ENCODE measurements at places on chromosomes 5 and 9. TPM values are rescaled to one million over a fixed set of nuclear protein-coding genes. Genes with fewer than 3 reads are reported as not detected.

GRCh38 chr5:121429761-121430160, 421.9 kb upstream of the FTMT start:
- no peak overlapping the region for H3K27ac ChIP-seq
- no peaks in the 10 kb centered on the region for H3K4me1 ChIP-seq
- H3K36me3 ChIP-seq, result no peaks in the 10 kb centered on the region
- H3K4me3 ChIP-seq, result no peak overlapping the region
- no peaks in the 10 kb centered on the region for H3K27me3 ChIP-seq

DNA sequence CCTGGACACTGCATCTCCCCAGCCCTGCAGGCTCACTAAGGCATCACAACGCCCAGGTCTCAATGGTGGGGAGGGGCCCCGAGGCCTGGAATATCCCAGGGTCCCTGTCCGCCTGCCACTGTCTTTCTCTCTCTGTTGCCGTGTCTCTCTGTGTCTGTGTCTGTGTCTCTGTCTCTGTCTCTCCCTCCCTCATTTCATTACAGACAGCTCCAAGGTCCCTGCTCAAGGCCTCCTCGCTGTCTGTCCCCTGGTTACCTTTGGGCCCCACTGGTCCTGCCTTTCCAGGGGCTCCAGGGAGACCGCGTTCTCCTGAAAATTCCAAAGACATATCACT, 3.2 kb downstream of the FCN1 start:
- H3K36me3 ChIP-seq, result no peaks in the 10 kb centered on the region
- no peak overlapping the region for H3K27ac ChIP-seq
- H3K4me3 ChIP-seq, result no peak overlapping the region

DNA sequence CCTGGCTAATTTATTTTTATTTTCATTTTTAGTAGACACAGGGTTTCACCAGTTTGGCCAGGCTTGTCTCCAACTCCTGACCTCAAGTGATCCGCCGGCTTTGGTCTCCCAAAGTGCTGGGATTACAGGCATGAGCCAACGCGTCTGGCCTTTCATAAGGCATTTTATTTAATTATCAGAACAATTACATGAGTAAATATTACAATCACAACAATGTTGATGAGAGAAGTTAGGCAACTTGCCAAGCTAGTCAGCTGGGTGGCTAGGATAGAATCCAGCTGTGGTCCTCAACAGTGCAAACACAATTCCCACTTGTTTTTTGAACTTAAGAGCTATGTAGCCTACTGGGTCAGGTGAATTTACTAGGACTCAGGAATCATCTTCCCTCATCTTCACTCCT, 22.0 kb downstream of the C9orf57 start:
- peaks cover 5% of the 10 kb centered on the region for H3K4me1 ChIP-seq
- H3K27ac ChIP-seq, result no peak overlapping the region
- no peaks in the 10 kb centered on the region for H3K36me3 ChIP-seq

- H3K4me3 ChIP-seq, result no peak overlapping the region
- DNase-seq, result no peak
Measured at GRCh38 chr9:3758816-3759576, 233.2 kb upstream of the RFX3 start.

DNA sequence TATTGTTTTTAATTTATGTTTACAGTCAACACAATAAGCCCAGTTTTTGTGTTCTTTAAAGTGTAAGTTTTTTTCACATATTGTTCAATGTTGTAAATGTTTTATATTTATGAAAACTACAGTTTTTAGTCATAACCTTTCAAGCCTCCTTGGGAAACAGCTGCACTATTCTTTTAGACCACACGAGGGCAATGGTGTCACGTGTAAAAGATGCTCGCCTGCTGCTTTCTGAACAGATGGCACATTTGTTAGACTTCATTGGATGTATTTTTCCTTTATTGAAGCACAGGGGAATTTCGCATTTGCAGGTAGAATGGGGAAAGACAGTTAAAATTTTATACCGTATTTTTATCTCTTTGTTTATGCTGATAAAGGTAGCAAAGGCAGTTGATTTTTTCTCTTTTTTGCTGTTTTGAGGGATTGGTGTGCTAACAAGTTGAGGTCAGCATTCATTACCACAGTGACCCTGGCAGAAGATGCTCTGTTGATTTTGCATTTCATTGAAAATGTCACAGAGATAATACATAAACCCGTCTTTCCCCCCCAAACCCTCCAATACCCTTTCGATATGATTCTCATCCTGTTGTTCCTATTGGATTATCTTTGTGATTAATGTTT, 59.0 kb downstream of the MAT2B start:
- no peak overlapping the region for H3K27ac ChIP-seq
- no peak overlapping the region for H3K4me3 ChIP-seq

DNA sequence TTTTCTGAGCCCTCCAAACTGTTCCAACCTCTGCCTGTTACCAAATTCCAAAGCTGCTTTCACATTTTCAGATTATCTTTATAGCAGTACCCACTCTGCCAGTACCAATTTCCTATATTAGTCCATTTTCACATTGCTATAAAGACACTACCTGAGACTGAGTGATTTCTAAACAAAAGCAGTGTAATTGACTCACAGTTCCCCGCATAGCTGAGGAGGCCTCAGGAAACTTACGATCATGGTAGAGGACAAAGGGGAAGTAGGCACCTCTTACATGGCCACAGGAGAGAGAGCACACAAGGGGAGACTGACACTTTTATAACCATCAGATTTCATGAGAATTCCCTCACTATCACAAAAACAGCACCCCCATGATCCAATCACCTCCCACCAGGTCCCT, 105.0 kb downstream of the DTWD2 start:
- H3K27me3 ChIP-seq, result no peaks in the 10 kb centered on the region
- H3K4me1 ChIP-seq, result no peaks in the 10 kb centered on the region
- H3K4me3 ChIP-seq, result no peak overlapping the region
- no peak overlapping the region for H3K27ac ChIP-seq
- H3K36me3 ChIP-seq, result no peaks in the 10 kb centered on the region

GRCh38 chr9:127558581-127559246, 53.4 kb upstream of the STXBP1 start:
- H3K4me1 ChIP-seq, result peaks cover 26% of the 10 kb centered on the region
- no peak overlapping the region for H3K4me3 ChIP-seq
- H3K27ac ChIP-seq, result peak overlapping the region; percentile 81
- peak; percentile 55 for DNase-seq
- no peaks in the 10 kb centered on the region for H3K36me3 ChIP-seq
- H3K27me3 ChIP-seq, result no peaks in the 10 kb centered on the region

- peak overlapping the region; percentile 78 for H3K27ac ChIP-seq
- DNase-seq, result peak; percentile 62
- no peaks in the 10 kb centered on the region for H3K27me3 ChIP-seq
- peaks cover 24% of the 10 kb centered on the region for H3K4me1 ChIP-seq
- no peaks in the 10 kb centered on the region for H3K36me3 ChIP-seq
Measured at GRCh38 chr9:83281306-83282255, 218.6 kb upstream of the RASEF start.

GRCh38 chr5:89269721-89270120, 386.7 kb upstream of the MEF2C start:
- DNase-seq, result no peak
- no peaks in the 10 kb centered on the region for H3K36me3 ChIP-seq
- no peak overlapping the region for H3K27ac ChIP-seq

GRCh38 chr9:105148328-105149006, 96.0 kb upstream of the SLC44A1 start:
- H3K4me3 ChIP-seq, result no peak overlapping the region
- H3K27me3 ChIP-seq, result no peaks in the 10 kb centered on the region
- no peaks in the 10 kb centered on the region for H3K36me3 ChIP-seq
- no peak for DNase-seq
- H3K4me1 ChIP-seq, result no peaks in the 10 kb centered on the region

GRCh38 chr5:146825033-146825432, 53.5 kb downstream of the PPP2R2B start:
- H3K36me3 ChIP-seq, result no peaks in the 10 kb centered on the region
- H3K4me1 ChIP-seq, result peaks cover 24% of the 10 kb centered on the region
- no peak overlapping the region for H3K27ac ChIP-seq
- peak; percentile 55 for DNase-seq
- H3K27me3 ChIP-seq, result no peaks in the 10 kb centered on the region

- no peak overlapping the region for H3K4me3 ChIP-seq
- H3K27me3 ChIP-seq, result no peaks in the 10 kb centered on the region
- H3K36me3 ChIP-seq, result no peaks in the 10 kb centered on the region
- no peaks in the 10 kb centered on the region for H3K4me1 ChIP-seq
- H3K27ac ChIP-seq, result no peak overlapping the region
- DNase-seq, result no peak
Measured at GRCh38 chr5:31999470-31999869, 174.6 kb downstream of the GOLPH3 start.

DNA sequence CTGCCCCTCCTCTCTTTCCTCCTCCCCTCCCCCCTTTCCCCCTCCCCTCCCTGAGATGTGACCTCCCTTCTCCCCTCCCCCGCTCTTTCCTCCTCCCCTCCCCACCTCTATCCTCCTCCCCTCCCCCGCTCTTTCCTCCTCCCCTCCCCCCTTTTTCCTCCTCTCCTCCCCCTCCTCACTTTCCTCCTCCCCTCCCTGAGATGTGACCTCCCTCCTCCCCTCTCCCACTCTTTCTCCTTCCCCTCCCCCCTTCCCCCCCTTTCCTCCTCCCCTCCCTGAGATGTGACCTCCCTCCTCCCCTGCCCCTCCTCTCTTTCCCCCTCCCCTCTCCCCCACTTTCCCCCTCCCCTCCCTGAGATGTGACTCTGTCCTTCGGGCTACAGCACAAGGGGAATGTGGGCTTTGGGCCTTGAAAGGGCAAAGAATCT, 169.8 kb downstream of the COL23A1 start:
- no peaks in the 10 kb centered on the region for H3K36me3 ChIP-seq
- H3K4me3 ChIP-seq, result no peak overlapping the region
- no peaks in the 10 kb centered on the region for H3K27me3 ChIP-seq
- H3K27ac ChIP-seq, result peak overlapping the region; percentile 82
- no peak for DNase-seq

DNA sequence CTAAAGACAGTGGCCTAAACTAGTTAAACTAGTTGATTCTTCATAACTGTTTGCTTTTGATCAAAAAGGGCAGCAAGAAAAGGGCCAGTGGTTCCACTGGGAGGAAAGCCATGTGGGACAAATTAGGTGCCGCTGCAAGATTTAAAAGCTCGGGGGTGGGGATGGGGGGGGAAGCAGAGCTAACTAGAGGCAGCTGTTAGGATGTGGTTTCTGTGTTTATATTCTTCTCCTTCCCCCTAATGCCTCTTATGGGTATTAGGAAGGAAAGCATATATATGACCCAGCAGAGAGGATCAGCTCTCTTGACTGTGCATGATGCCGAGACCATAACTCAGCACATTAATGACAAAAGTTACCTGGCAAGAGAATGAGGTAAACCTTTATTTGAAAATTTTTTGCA, 65.7 kb downstream of the EFNA5 start:
- H3K27me3 ChIP-seq, result no peaks in the 10 kb centered on the region
- H3K4me3 ChIP-seq, result no peak overlapping the region
- no peak overlapping the region for H3K27ac ChIP-seq
- peaks cover 7% of the 10 kb centered on the region for H3K4me1 ChIP-seq
- no peak for DNase-seq

- H3K36me3 ChIP-seq, result no peaks in the 10 kb centered on the region
- no peak overlapping the region for H3K4me3 ChIP-seq
- H3K4me1 ChIP-seq, result peaks cover 8% of the 10 kb centered on the region
- no peak overlapping the region for H3K27ac ChIP-seq
- peak; percentile 5 for DNase-seq
Measured at GRCh38 chr5:52909192-52909591, 80.0 kb upstream of the ITGA2 start.

DNA sequence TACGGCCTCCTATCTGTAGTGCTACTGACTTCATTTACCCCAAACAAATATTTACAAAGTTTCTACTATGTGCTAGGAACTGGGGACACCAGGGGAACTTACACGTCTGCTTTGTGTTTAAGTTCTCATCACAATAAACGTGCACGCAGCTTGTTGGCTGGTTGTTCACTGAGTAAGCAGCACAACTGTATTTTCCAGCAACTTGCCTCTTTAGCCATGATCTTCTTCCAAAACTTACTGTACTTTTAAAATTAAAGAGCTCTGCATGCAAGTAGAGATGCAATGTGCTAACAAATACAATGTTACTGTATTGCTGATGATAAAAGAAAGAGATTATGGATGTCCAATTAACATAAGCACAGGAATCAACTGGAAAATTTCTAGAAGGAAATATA, 62.8 kb downstream of the RAPGEF1 start:
- peak; percentile 44 for DNase-seq
- peaks cover 38% of the 10 kb centered on the region for H3K4me1 ChIP-seq
- H3K27me3 ChIP-seq, result no peaks in the 10 kb centered on the region

DNA sequence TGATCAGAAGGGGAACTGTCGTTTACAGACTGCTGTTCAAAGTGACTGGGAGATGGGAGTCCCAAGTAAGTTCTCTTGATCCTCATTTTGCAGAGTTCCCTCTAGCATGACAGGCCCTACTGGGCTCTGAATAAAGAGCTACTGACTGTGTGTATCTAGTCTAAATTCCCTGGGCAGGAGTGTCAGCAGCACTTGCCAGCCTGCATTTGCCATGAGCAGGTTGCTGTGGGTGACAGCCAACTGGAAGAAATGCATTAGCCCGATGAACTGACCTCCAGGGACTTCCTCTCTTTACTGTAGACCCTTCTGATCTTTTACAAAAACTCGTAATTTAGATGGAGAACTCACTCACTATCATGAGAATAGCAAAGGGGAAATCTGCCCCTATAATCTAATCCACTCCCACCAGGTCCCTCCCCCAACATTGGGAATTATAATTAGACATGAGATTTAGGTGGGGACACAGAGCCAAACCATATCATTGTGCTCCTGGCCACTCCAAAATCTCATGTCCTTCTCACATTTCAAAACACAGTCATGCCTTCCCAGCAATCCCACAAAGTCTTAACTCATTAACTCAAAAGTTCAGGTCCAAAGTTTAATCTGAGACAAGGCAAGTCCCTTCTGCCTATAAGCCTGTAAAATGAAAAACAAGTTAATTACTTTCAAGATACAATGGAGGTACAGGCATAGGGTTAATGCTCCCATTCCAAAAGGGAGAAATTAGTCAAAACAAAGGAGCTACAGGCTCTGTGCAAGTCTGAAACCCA, 78.9 kb upstream of the CXCL14 start:
- H3K36me3 ChIP-seq, result no peaks in the 10 kb centered on the region
- H3K27me3 ChIP-seq, result no peaks in the 10 kb centered on the region
- H3K4me3 ChIP-seq, result no peak overlapping the region
- no peak overlapping the region for H3K27ac ChIP-seq
- H3K4me1 ChIP-seq, result no peaks in the 10 kb centered on the region

GRCh38 chr5:177018341-177018740, 4.2 kb upstream of the ZNF346 start:
- no peak overlapping the region for H3K4me3 ChIP-seq

Gene MEIKIN
- not detected for polyA plus RNA-seq

Gene PITX1
- polyA plus RNA-seq, result 0.35 TPM

Gene PCDHA4
- polyA plus RNA-seq, result 9.1 TPM

Gene CAVIN4
- 1.6 TPM for polyA plus RNA-seq

Gene SNCAIP
- polyA plus RNA-seq, result 14.4 TPM

Gene FASTKD3
- polyA plus RNA-seq, result 11.0 TPM

Gene SLC6A3
- not detected for polyA plus RNA-seq
